Sigmoid colon (tissue), 7 donors: ENCODE measurements at places on chromosomes 11 and 22. TPM values are rescaled to one million over a fixed set of nuclear protein-coding genes. Genes with fewer than 3 reads are reported as not detected.

SLCO2B1 gene
- total RNA-seq: 31.7 TPM

DNA sequence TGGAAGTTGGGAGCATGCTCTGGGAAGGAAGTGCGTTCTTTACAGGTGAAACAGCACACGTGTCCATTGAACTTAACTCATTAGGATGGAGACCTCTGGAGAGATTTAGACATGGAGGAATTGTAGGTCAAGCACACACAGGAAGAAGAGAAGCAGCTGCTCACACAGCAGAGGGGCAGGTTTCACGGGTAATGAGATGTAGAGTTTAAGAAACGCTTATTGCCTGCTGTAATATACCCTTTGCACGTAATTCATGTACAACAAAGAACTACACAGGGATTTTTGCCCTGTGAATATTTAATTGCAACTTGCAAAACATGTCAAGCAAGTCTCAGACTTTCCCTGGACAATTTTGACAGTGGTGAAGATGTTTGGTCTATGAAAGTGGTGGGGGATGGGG lies 508.0 kb downstream of the OPCML start:
- H3K4me3 ChIP-seq: no peak overlapping the region
- no peaks in the 10 kb centered on the region for H3K4me1 ChIP-seq
- no peak for DNase-seq

ADORA2A gene
- total RNA-seq: 5.3 TPM

- H3K27me3 ChIP-seq: no peaks in the 10 kb centered on the region
- DNase-seq: no peak
- H3K36me3 ChIP-seq: no peaks in the 10 kb centered on the region
- no peaks in the 10 kb centered on the region for H3K4me1 ChIP-seq
Measured at GRCh38 chr11:27254744-27255446, 108.1 kb downstream of the CCDC34 start.

DNA sequence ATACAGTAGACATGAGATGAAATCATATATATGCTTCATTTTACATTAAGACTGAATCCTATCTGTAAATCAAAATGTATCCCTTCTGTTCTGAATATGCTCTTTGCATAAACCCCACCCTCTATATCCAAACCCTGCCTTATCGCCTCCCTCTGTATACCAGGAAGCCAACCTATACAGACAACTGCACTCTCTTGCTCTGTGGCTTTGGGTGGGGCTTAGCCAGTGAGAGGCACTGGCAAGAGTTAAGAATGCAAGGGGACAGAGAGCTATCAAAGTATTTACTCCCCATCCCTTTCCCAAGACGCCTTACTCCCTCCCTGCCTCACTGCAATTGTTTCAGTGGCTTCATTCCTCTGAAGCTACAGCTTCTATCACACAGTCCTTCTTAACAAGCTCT lies 309.8 kb downstream of the TTC28 start:
- H3K36me3 ChIP-seq: no peaks in the 10 kb centered on the region
- H3K4me1 ChIP-seq: no peaks in the 10 kb centered on the region
- H3K4me3 ChIP-seq: no peak overlapping the region

OR10D3 gene
- total RNA-seq: not detected

DNA sequence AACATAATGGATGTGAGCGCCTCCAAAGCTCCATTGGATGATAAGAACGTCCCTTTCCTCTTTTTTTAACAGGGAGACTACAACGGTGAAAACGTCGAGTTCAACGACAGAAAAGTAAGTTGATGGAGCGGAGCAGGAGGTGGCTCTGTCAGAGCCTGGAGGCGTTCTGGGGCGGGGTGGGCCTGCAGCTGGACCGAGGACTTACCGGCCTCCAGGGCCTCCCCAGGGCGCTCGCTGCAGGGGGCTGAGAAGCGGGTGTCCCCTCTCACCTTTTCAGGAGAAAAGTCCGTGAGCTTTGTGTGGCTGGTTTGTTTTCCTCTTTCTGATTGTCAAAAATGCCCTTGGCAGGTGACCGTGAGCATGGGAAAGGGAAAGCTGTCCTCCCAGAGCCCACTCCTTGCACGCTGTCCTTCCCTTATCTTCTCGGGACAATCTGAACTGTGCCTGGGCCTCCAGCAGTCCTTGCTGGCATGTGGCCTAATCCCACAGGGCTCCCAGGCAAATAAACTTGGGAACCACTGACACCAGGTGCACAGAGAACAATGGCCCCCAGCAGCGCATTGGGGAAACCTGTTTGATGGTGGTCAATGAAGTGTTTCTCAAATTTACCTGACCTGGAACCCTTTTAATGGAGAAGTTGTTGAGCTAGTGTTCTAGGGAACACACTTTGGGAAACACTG lies 38.4 kb downstream of the ANO1 start:
- no peak for DNase-seq
- no peak overlapping the region for H3K27ac ChIP-seq
- H3K4me1 ChIP-seq: peaks cover 5% of the 10 kb centered on the region
- no peaks in the 10 kb centered on the region for H3K27me3 ChIP-seq

- no peak for DNase-seq
- H3K27ac ChIP-seq: peak overlapping the region; percentile 79
- H3K4me3 ChIP-seq: no peak overlapping the region
Measured at GRCh38 chr22:40196628-40197360, 19.1 kb downstream of the TNRC6B start.

- H3K27me3 ChIP-seq: no peaks in the 10 kb centered on the region
- H3K4me3 ChIP-seq: no peak overlapping the region
- H3K27ac ChIP-seq: no peak overlapping the region
Measured at GRCh38 chr11:21554284-21554683, 638.6 kb upstream of the ANO5 start.

SEZ6L gene
- total RNA-seq: 1.1 TPM

DNA sequence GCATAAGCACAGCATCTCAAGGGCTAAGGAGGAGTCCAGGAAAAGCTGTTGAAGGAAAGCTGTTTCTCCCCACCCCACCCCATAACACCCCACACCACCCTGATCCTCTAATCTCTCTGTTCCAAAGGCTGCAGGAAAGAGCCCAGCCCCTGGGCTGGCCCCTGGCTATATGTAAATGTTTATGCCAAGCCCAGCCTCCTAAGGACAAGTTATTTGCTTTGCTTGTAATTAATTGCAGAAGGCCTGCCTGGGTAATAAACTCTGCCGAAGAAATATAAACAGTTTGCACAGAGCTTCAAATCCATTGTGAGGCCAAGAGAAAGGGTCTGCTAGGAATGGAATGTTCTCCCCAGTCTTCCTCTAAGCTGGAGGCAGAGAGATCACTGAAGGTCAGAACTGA lies 21.2 kb downstream of the ARRB1 start:
- H3K4me3 ChIP-seq: no peak overlapping the region
- H3K4me1 ChIP-seq: peaks cover 83% of the 10 kb centered on the region
- H3K27me3 ChIP-seq: no peaks in the 10 kb centered on the region
- H3K36me3 ChIP-seq: no peaks in the 10 kb centered on the region
- no peak for DNase-seq

GRCh38 chr11:126305699-126306098 lies 1.8 kb downstream of the DCPS start:
- no peaks in the 10 kb centered on the region for H3K27me3 ChIP-seq
- H3K4me1 ChIP-seq: peaks cover 15% of the 10 kb centered on the region
- H3K4me3 ChIP-seq: no peak overlapping the region
- no peak for DNase-seq
- no peak overlapping the region for H3K27ac ChIP-seq

PANX3 gene
- not detected for total RNA-seq

- no peaks in the 10 kb centered on the region for H3K36me3 ChIP-seq
- no peaks in the 10 kb centered on the region for H3K27me3 ChIP-seq
- DNase-seq: no peak
- peak overlapping the region; percentile 53 for H3K27ac ChIP-seq
- no peak overlapping the region for H3K4me3 ChIP-seq
- H3K4me1 ChIP-seq: peaks cover 15% of the 10 kb centered on the region
Measured at GRCh38 chr11:100719809-100720221, 32.7 kb downstream of the ARHGAP42 start.

DNA sequence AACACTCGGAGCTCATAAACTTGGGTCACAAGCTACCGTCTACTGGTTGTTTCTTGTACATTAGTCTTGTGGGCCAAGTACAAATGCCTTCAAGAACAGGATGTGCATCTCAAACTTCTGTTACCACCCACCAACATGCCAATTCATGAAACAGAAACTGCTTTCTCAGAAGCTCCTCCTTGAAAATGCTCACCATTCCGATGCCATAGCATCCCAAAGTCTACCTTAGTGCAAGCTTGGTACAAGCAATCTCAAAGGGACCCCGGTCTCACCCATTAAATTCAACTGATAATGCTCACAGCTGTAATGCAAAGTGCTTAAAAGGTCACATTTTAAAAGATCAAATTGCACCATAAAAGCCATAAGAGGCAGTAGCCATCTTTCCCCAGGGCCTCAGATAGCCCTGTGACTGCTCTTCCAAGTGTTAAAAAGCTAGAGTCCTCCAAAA lies 31.8 kb upstream of the CCDC34 start:
- H3K4me3 ChIP-seq: no peak overlapping the region
- DNase-seq: no peak
- no peaks in the 10 kb centered on the region for H3K27me3 ChIP-seq

AMBRA1 gene
- 23.9 TPM for total RNA-seq

DNA sequence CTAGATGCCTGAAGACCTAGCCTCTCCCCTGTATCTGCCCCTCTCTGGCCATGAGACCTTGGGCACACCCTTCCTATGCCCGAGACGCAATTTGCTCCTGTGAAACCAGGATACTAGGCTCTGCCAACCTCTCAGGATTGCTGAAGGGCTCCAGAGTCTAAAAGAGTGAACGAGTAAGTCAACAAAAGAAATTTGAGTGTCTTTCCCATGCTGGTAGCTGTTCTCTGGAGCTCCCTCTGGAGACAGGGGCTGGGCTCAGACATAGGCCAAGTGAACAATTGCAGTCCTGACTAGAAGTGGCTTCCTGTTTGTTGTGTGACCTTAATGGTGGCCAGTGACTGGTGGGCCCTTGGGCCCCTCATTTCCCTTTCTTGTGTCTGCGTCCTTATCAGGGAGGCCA lies 189.0 kb upstream of the NARS2 start:
- H3K27me3 ChIP-seq: no peaks in the 10 kb centered on the region
- H3K27ac ChIP-seq: no peak overlapping the region
- no peak overlapping the region for H3K4me3 ChIP-seq
- no peaks in the 10 kb centered on the region for H3K36me3 ChIP-seq
- no peaks in the 10 kb centered on the region for H3K4me1 ChIP-seq
- DNase-seq: no peak

MS4A15 gene
- not detected for total RNA-seq
